ENCODE measurements at places on chromosomes 2 and 18.
A peak's percentile ranks its signal among the peaks of the same experiment; 100 is the strongest.

DNA sequence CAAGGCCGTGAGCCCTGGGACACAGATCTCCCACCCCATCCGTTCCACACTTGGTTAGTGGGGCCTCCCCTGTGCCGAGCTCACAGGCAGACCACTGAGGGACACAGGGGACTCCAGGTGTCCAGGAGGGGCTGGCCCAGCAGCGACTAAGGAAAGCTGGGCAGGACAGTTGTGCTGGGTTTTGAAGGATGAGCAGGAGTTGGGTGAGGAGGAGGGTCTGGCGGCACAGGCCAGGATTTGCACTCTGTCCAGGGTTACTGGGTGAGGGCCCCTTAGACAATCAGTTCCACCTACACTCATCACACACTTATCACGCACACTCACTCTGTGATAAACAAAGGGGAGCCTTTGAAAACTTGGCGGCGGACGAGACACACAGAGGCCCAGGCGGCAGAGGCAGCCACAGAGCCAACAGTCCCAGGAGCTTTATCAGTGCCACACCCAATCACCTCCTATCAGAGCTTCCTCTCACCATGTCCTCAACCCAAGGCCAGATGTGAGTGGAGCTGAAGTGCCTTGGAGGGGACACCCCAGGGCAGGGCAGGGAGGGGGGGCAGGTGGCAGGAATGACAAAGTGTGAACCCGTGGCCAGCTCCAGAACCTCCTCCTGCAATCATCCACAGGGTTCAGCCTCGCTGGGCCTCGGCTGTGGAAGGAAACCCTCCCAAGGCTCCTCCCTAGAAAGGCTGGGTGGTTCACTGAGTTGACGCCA is 26.6 kb downstream of the BIN1 start:
- peak; percentile 36 for DNase-seq

GRCh38 chr2:54000524-54000923 is 29.7 kb upstream of the PSME4 start:
- no peak for DNase-seq

- no peak for DNase-seq
Observed at GRCh38 chr2:180876506-180876905, 103.9 kb upstream of the UBE2E3 start.

GRCh38 chr2:218233543-218233942 is 16.6 kb downstream of the ARPC2 start:
- DNase-seq, result no peak

- no peak for DNase-seq
Observed at GRCh38 chr2:146414456-146414855, 1430.4 kb upstream of the ACVR2A start.

- no peak for DNase-seq
Observed at GRCh38 chr18:59877361-59877760, 22.4 kb upstream of the PMAIP1 start.

GRCh38 chr2:218368150-218368528 is 11.5 kb downstream of the CATIP start:
- DNase-seq, result no peak

- DNase-seq, result no peak
Observed at GRCh38 chr2:31230751-31231150, 3.2 kb upstream of the EHD3 start.

GRCh38 chr2:110979471-110980338 is 141.0 kb upstream of the BCL2L11 start:
- no peak for DNase-seq

DNA sequence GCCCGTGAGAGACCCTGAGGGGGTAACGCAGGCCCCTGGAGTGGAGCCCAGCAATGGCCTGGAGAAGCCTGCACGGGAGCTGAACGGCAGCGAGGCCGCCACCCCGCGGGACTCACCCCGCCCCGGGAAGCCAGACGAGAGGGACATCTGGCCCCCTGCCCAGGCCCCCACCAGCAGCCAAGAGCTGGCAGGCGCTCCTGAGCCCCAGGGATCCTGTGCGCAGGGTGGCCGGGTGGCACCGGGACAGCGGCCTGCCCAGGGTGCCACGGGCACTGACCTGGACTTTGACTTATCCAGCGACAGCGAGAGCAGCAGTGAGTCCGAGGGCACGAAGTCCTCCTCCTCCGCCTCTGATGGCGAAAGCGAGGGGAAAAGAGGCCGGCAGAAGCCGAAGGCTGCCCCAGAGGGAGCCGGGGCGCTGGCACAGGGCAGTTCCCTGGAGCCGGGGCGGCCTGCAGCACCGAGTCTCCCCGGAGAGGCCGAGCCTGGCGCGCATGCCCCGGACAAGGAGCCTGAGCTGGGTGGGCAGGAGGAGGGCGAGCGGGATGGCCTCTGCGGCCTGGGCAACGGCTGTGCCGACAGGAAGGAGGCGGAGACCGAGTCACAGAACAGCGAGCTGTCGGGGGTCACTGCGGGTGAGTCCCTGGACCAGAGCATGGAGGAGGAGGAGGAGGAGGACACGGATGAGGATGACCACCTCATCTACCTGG is 35.1 kb downstream of the CTDP1 start:
- DNase-seq, result no peak

- DNase-seq, result no peak
Observed at GRCh38 chr2:85959185-85959584, 70.4 kb upstream of the ST3GAL5 start.

DNA sequence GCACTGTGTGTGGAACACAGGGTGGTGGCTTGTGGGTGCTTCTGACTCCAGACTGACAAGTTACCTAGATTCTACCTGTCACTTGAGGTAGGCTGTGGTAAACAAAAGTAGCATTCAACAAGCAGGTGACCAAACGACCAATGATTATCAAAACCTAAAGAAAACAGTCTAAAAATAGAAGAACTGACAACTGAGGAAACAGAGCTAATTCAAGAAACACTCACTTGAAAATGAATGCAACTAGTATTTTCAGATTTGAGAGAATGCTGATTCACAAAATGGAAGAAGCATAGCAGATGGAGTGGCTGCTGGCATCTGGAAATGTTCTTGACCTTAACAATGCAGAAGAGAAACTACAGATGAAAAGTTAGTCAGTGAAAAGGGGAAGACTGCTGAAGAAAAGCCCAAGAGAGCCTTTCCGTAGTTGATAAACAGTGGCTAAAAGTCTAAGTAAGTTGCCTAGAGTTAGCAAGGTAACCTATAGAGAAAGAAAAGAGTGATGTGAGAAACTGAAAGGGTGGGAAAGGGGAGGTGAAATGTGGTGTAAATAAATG is 170.4 kb downstream of the NCK2 start:
- DNase-seq, result no peak

DNA sequence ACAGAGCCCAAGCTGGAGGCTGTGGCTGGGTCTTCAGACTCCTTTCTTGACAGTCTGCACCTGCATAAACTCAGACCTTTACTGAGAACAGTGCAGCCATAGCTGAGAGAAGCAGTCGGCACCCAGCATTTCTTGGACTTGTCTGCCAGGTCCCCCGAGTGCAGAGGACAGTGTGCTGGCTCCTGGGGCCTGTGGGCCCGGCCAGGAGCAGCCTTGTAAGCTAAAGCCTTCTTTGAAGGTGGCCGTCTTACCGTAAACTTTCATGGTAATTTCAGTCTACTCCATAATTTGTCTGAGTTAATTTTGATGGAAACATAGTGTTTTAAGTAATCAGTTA is 70.9 kb downstream of the LRRFIP1 start:
- no peak for DNase-seq
